GM12891 (cell line): ENCODE measurements at places on chromosomes 16 and 17.

DNA sequence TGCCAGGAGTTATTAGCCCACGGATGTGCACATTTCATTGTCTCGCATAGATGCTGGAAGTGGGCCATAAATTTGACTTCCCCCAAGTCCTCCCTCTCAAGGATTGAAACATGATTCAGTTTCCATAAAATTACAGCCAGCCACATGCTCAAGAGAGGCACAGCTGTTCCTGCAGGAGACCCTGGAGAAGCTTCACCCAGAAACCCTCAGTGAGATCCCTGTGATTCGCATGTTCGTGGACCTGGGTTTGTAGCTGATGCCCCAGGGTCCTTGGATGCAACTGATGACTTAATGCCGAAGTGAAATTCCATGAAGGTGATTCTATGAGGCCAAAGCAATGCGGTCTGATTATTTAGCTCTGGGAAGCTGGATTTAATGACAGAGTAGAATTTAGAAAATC, 24.7 kb upstream of the AQP8 start:
- no peak for DNase-seq

GRCh38 chr17:61551255-61551742, 39.7 kb downstream of the NACA2 start:
- no peak for DNase-seq

DNA sequence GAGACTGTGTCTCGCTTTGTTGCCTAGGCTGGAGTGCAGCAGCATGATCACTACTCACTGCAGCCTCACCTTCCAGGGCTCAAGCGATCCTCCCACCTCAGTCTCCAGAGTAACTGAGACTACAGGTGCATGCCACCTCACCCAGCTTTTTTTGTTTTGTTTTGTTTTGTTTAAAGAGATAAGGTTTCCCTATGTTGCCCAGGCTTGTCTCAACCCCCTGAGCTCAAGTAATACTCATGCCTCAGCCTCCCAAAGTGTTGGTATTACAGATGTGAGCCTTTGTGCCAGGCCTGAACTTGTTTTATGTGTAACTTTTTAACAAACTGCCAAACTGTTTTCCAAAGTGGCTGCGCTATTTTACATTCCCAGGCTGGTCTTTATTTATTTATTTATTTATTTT, 41.8 kb upstream of the NUDT7 start:
- no peak for DNase-seq

- no peak for DNase-seq
Measured at GRCh38 chr17:45732926-45733505, 51.1 kb upstream of the CRHR1 start.

GRCh38 chr17:5128905-5129535, 13.2 kb downstream of the USP6 start:
- no peak for DNase-seq
